Chondrocyte (in vitro differentiated cells): ENCODE measurements at places on chromosomes 11 and 22.

DNA sequence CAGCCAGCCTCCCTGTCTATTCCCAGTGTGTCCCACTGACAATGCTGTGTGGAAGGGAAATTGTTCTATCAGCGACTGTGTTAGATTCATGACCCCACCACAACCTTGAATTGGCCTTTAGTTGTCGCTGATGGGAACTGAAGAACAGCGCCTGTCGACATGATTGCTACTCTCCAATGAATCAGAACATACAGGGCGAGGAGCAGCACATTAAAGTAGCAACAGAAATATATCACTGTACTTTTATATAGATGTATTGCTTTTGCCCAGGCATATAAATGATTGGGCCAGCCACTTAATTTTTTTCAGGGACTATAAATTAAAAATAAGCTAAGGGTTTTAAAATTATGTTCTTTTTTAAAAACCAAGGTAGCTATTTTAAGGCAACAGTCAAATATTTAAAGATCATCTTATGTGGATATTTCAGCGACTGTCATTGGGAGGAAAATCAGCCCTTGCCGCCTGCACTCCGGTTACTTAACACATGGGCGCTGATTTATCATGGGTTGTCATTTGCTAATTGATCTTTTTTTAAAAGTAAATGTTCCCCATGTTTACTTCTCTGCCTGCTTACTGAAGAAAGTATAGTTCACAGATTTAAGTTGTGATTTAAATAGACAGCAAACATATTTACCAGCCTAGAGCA lies 42.1 kb downstream of the ARL14EP start:
- DNase-seq, result no peak

DNA sequence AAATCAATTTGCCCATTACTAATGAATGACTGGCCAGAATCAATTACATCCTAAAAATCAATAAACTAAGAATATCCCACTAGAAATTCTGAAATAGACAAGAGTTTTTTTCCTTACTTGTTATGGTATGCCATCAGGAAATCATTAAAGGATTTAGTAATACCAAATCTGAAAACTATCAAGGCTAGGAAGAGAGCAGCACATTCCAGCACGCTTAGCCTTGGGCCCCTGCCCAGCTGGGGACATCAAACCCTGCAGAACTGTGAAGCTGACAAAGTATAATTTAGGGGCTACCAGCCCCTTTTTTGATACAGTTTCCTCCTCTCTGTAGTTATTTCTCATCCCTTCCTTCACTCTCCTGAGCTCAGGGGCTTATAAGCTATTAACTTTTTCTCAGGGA lies 247.8 kb upstream of the ZC3H12C start:
- no peak for DNase-seq

- no peak for DNase-seq
These were observed 7.2 kb upstream of the STT3A start for GRCh38 chr11:125585487-125585886.

DNA sequence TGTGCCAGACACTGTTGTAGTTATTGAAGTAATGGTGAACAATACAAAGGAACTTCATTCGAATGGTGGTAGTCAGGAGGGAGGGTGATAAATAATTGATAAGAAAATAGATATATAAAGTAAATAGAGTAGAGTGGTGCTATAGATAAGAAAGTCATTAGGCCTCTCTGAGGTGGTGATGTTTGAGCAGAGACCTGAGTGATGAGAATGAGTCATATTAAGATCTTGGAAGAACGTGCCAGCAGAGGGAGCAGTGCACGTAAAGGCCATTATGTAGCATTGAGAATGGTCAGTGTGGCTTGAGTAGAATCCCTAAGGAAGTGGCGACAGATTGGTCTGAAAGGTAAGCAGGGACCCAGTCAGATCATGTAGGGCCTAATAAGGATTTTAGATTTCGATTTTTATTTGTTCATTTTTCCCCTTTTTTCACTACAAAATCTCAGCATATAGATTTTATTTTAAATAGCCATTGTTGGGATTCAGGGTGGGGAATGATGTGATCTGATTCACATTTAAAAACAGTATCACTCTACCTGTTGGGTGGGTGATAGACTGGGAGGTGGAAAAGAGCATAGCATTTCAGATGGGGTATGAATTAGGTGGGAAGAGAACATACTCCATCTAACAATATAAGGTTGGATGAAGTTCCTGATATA lies 44.7 kb downstream of the CCDC90B start:
- DNase-seq, result no peak

GRCh38 chr11:119726150-119726553 lies 2.8 kb downstream of the NECTIN1 start:
- DNase-seq, result no peak

GRCh38 chr11:74474316-74474715 lies 7.0 kb upstream of the KCNE3 start:
- DNase-seq, result no peak
